ENCODE measurements at places on chromosomes 7 and 10.

DNA sequence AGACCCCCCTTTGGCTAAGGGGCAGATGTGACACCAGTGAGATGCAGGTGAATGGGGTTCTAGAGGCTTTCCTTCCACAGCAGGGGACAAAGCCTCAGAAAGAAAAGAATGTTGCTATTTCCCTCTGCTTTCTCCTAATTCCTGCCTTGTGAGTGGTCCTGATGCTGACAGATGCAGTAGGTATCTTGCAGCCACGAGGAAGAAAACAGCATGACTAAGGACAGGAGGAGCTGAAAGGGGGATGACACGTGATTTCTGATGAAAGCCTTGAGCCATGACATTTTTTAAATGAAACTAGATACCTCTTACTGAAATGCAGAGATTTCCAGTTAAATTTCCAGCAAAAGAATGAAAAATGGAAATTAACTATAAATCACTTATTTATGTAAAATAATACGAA is 92.4 kb downstream of the C1GALT1 start:
- peak; percentile 13 for DNase-seq

GRCh38 chr7:73437621-73438416 is 4.2 kb downstream of the FZD9 start:
- no peak for DNase-seq

DNA sequence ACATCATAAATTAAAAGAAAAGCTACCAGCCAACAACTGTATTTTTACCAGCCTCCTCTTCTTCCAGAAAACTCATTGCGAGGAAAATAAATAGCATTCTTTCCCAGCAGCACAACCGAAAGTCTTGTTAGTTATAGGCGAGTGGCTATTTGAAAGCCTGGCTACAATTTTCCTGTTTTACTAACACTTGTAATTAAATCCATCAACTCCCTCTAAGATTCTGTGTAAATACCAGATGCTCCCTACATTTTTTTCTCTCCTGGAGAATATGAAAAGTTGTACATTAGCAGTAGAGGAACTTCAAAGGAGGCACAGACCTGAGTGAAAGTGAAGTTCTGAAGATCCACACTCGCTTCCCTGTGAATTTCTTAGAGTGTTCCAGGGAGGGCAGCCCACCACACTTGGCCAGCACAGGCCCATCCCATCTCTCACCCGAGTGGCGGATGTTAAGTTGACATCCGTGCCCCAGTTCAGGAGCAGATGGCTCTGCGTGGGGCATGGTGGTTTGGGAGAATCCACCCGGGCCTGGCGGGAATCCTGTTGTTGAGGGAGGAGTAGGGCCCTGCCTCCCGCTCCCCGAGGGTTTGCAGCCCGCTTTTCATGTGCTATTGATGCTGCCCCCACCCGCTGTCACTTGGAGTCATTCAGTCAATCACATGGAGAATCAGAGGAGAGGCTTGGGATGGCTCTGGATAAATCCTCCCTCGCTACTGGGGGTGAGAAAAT is 451.0 kb upstream of the GALNT17 start:
- DNase-seq, result no peak

GRCh38 chr7:102306916-102307677 is 20.4 kb downstream of the SH2B2 start:
- no peak for DNase-seq

GRCh38 chr10:127012071-127012768 is 107.0 kb downstream of the DOCK1 start:
- DNase-seq, result no peak

DNA sequence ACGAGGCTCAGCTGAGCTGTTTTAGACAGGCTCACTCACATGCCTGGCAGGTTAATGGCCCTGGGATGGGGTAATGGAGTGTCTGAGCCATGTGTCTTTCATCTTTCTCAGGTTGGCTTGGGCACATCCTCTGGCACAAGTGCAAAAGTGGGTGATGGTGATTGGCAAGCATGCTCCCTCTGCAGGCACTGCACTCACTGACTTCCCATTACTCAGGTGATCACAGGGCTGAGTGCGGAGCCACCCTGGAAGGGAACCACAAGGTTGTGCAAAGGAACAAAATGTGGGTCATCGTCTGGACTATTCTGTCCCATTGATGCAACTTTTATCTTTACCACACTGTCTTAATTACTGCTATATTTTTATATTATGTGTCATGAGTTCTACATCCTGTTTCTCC is 244.1 kb upstream of the AKR1E2 start:
- DNase-seq, result no peak
